ENCODE measurements at places on chromosomes 3 and 15.

- DNase-seq, result no peak
These were observed 7.0 kb upstream of the ATP8B4 start for GRCh38 chr15:50126072-50126471.

- no peak for DNase-seq
These were observed 311.5 kb upstream of the THBS1 start for GRCh38 chr15:39269352-39269751.

DNA sequence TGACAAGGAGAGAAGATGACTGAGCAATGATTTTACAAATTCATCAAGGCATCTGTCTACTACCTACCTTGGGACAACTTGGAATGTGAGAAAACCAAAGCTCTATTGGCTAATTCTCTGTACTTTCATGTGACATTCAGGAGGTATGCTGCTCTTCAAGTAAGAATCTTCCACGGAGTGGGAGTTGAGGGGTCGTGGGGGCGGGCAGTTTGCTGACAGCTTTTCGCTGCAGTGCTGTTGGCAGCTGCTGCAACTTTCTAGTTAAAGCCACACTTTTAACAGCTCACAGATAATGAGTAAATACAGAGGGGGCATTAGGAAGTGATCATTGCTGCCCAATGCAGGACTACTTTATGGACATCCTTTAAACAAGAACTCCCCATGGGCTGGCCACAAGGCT is 22.3 kb downstream of the CLDN1 start:
- DNase-seq, result no peak

DNA sequence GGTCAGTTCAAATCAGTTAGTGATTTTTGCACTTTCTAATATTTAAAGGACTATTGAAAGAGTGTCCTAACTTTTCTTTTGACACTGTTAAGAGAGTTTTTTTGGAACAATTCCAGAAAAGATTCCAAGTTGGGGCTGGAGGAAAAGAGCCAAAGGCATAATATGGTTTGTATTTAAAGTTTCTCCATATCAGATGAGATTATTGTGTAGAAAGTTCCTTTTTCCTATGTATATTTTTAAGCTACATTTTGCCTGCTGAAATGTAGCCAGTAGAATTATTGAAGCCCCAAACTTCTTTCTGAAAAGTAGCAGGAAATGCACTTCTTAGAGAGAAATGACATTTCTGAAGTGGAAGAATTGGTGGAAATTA is 136.5 kb upstream of the TSC22D2 start:
- no peak for DNase-seq

DNA sequence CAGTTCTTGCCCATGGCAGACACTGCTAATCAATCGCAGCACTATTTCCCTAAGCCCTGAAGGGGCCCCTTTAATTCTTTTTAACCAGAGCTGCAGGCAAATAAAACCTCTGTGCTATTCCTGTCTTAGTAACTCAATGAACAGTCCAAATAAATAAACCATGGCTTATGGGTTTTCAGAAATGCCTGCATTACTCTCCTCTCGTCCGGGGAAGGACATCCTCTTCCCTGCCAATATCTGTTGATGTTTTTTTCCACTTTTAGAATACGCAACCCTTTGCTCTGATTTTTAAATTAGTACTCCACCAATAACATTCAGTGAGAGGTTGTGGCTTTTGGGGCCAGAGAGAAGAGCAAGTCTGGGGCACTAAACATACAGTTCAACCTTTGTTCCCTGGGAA is 35.2 kb upstream of the PRICKLE2 start:
- no peak for DNase-seq

- DNase-seq, result no peak
These were observed 7.3 kb upstream of the SPATA12 start for GRCh38 chr3:57053122-57053521.

DNA sequence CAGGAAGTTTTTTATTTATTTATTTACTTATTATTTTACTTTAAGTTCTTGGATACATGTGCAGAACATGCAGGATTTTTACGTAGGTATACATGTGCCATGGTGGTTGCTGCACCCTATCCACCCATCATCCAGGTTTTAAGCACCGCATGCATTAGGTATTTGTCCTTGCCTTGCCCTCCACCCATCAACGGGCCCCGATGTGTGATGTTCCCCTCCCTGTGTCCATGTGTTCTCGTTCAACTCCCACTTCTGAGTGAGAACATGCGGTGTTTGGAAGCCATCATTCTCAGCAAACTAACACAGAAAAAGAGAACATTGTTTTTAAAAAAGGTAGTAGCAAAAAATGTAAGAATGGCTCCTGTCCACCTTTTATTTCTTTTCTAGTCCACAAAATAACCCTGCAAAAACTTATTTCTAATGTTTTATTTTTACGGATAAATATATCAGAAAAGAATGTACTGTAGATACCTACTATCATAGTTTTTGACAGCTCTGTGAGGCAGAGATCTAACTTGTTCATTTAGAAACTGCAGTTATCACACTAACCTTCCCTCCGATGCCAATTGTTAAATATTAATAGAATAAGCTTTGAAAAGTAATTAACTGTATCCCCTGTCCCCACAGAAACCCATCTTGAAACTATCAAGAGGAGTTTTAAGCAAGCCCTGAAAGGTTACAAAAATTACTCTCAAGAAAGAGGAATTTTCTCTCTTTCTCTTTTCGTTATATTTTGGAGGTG is 189.2 kb downstream of the LPP start:
- DNase-seq, result no peak

GRCh38 chr15:42734076-42734672 is 2.8 kb downstream of the CDAN1 start:
- no peak for DNase-seq

- no peak for DNase-seq
These were observed 12.0 kb upstream of the PAQR9 start for GRCh38 chr3:142975316-142975995.

DNA sequence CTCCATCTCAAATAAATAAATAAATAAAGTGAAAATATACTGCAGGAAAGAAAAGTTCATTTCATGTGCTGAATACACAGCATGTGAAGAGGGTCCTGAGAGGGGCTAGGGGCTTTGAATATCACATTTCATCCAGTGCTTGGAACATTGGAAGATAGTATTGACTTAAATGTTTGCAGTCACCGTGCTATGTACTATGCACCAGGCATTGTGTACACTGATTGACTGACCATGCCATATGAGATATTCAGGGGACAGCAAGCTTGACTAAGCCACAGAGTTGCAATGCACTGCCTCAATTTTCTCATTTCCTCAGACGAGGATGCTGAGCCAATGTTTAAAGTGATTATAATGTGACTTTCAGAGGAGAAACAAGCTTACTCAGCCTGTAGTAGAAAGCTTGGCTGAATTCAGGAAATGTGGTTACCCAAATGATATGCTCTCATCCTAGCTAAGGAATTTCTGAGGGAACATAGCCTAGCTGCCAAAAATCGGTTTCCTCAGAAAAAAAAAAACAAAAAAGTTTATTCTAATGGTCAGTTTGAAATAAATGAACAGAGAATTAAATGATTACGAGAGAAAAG is 557.9 kb downstream of the FGF12 start:
- DNase-seq, result no peak

DNA sequence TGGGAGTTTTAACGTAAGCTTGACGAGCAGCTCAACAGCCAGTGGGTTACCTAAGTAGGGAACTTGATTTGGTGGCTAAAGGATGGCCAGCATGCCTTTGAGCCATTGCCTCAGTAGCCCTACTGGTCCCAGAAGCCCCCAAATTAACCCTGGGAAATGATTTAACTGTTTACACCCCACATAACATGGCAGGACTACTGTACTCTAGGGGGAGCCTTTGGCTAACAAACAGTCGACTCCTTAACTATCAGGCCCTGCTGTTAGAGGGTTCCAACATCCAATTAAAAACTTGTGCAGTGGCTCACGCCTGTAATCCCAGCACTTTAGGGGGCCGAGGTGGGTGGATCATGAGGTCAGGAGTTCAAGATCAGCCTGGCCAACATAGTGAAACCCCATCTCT is 9.4 kb upstream of the SMCO1 start:
- DNase-seq, result no peak

- DNase-seq, result no peak
These were observed 99.6 kb downstream of the ABI3BP start for GRCh38 chr3:100893590-100893989.

GRCh38 chr3:129399145-129399894 is 29.1 kb downstream of the EFCAB12 start:
- DNase-seq, result peak; percentile 76

DNA sequence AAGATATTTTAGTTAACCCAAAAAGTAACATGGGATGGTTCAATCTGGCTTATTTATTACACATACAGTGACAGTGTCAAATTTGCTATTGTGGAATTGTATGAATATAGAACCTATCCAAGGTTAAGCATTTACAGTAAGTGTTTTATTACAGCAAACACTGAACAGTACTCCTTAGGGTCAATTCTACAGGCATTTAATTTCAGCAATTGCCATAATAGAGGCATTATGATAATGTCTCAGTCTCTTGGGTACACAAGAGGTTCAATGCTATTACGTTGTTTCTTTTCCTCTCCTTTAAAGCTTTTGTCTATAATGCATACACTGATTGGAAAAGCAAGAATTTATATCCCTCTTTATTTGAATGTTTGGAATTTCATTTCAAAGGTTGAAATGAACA is 275.7 kb upstream of the NAALADL2 start:
- DNase-seq, result no peak

- DNase-seq, result no peak
These were observed 4.1 kb upstream of the JAGN1 start for GRCh38 chr3:9886328-9886727.

DNA sequence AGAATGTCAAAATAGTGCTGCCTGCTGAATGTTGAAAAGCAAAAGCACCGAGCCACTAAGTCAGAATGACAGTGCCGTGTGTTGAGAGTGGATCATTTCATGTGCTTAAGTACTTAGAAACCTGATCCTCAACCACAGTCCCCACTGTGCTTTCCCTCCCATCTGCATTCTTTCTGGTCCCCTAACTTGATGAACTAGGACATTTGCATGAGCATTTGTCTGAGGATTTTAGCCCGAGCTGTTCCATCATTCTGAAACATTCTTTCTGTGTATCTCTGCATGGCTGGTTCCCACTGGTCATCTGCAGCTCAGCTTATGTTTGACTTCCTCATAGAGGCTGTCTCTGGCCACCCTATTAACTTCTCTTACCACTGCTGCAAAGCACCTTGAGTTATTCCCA is 42.0 kb downstream of the SST start:
- no peak for DNase-seq

- no peak for DNase-seq
These were observed 108.6 kb downstream of the RPLP1 start for GRCh38 chr15:69561071-69561784.

- no peak for DNase-seq
These were observed 576.2 kb downstream of the TUSC7 start for GRCh38 chr3:117285737-117286136.

DNA sequence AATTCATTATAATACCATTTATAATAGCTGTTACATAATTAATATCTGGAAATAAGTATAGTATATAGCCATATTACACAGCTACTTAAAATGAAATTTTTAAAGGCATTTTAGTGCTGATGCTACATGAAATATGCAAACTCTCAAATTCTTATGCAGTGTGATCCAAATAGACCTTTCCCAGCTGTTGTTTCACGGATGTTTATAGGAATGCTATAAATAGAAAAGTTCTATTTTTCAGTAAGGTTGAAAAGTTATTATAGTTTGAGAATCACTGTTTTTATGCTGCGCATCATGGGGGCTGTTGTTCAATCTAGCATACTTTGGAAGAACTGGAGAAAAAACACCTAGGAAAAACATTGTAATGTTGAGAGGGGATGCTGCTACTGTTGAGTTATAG is 147.7 kb upstream of the TRIM42 start:
- DNase-seq, result no peak

DNA sequence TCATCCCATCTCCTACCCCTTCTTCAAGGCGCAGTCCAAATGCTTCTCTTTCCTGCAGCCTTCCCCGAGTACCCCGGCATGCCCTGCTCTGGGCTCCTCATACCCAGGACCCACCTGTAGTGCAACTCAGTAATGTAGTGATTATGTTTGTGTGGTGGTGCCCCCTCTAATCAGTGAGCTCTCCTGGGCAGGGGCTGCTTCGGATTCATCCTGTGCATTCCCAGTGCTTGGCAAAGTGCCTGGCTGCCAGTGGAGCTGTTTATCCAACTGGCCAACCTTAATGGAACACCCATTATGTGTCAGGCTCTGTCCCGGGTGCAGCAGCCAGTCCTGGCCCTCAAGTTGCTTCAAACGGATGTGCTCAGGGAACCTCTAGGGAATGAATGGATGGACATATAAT is 174.4 kb upstream of the LINGO1 start:
- DNase-seq, result no peak

DNA sequence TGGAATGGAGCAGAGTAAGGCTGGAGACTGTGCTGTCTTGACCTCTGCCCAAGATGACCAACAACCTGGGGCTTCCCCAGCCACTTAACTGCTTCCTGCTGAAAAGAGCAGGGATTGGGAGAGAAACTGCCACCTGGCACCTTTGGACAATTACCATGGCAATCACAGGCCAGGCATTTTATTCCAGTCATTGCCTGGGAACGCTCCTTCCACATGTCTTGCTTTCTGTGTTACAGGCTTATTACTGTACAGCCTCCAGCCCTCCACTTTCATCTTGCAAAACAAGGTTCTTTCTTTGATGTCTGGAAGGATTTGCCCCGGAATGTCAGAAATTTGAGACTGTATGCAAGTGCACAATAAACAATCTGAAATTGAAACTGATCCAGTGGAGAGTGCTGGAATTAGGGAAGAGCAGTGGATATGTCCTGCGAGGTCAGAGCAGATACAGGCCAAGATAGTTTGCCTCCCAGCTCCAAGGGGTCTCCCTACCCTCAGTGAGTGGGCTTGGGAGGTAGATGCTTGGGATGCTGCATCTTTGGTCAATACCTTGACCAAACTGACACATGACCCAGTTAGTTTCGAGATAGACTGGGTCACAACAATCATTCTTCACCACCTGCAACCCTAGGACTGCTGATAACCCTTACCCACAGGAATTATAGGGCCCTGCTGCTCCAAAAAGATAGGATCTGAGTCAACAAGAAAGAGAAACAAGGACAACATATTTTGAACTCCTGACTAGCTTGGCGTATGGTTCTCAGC is 2.7 kb downstream of the PPP1R14D start:
- DNase-seq, result no peak

DNA sequence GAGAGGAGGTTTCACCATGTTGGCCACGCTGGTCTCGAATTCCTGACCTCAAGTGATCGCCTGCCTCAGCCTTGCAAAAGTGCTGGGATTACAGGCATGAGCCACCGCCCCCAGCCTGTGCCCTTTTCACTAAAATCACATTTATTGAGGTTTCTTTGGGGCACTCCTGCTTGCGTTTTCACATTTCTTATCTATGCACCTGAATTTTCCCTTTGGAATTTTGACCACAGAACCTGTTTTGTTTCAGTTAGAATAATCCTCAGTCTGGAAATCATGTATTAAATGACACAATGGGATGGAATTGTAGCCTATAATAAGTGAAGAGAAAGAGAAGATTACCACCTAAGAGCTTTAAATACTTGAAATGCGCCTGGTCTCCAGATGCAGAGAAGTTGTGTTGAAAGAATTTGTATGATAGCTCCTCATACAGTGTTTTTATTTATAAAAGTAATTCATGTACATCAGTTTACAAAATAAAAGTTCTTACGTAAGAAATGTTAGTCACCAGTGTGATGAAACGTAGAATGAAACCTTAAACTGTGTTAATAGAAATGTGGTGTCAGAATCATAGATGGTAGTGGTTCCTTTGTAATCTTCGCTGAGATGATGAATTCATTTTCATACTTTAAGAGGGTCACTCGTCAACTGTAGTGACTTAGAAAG is 107.0 kb downstream of the TCF12 start:
- DNase-seq, result no peak
